Kidney (tissue), 22 donors: ENCODE measurements at places on chromosomes 5 and 9. TPM values are rescaled to one million over a fixed set of nuclear protein-coding genes. Genes with fewer than 3 reads are reported as not detected.

Gene KLHL9
- total RNA-seq = 30.5 TPM

- peak; percentile 75 for DNase-seq
Measured at GRCh38 chr5:127072861-127073846, at the start of gene C5orf63. TSS of gene C5orf63 (minus strand) at chr5:127073502. CDS start at chr5:127058995, 14,507 bp downstream.

GRCh38 chr5:80147119-80147815 is 108.6 kb downstream of the SERINC5 start:
- no peak for DNase-seq

DNA sequence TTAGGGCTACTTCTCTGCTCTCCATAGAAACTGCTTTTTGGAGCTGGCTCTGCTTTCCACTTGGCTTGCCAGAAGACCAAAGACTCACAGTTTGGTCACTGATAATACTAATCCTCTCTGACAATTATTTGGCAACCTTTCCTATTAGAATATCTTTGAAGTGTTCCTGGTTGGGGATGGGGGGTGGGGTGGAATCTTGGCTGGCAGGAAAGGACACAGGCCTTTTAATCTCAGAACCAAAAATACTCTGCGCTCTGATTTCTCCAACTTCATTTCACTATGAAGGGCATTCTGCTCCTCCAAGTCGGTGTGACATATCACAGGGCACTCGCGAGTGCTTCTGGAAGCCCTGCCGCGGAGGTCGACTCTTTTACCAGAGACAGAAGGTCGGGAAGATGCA is 1329.0 kb upstream of the WWC1 start:
- no peak for DNase-seq

- DNase-seq = no peak
Measured at GRCh38 chr5:172505845-172506244, 51.5 kb upstream of the SH3PXD2B start.
